GM18507 (cell line): ENCODE measurements at places on chromosomes 4 and X.
A peak's percentile ranks its signal among the peaks of the same experiment; 100 is the strongest.

GRCh38 chr4:121255986-121256750 is 92.0 kb upstream of the TNIP3 start:
- DNase-seq: peak; percentile 49

GRCh38 chrX:105781804-105782203 is 40.5 kb upstream of the NRK start:
- DNase-seq: no peak

- DNase-seq: no peak
These were observed 5.8 kb upstream of the USP38 start for GRCh38 chr4:143178923-143179322.

DNA sequence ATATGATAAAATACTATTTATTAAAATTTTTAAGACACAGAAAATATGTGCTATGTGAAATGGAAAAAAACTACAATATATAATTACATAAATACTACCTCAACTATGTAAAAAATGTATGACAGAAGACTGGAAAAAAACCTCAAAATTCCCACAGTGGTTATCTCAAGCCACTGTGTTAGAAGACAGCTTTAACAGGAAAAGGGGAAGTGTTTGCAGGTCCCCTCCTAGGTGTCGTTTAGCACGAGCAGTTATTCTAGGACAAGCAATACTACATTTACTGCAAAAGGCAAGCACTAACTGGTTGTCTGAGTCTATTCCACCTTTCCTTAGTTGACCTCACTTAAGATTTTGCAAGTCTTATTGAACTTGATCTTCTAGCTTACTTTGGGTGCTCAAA is 44.9 kb upstream of the PHF8 start:
- no peak for DNase-seq

DNA sequence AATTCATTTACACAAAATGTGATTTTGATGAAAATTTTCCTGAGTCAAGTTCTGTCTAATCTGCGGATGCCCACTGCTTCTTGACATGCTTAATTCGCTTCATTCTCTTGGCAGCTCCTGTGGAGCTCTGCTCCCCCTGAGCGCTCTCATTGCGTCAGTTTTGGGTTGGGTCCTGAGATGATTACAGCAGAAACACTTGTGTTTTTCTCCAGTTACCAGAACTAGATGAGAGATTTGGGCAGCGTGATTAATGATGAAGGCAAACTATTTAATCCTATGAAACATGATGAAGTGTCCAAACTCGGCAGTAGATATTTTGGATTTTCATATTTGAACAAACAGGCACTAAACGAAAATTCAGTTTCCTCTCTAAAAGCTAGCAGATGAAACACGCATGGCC is 4.2 kb upstream of the CXCL1 start:
- DNase-seq: no peak

- DNase-seq: no peak
These were observed 54.2 kb upstream of the RASSF6 start for GRCh38 chr4:73674451-73674919.

DNA sequence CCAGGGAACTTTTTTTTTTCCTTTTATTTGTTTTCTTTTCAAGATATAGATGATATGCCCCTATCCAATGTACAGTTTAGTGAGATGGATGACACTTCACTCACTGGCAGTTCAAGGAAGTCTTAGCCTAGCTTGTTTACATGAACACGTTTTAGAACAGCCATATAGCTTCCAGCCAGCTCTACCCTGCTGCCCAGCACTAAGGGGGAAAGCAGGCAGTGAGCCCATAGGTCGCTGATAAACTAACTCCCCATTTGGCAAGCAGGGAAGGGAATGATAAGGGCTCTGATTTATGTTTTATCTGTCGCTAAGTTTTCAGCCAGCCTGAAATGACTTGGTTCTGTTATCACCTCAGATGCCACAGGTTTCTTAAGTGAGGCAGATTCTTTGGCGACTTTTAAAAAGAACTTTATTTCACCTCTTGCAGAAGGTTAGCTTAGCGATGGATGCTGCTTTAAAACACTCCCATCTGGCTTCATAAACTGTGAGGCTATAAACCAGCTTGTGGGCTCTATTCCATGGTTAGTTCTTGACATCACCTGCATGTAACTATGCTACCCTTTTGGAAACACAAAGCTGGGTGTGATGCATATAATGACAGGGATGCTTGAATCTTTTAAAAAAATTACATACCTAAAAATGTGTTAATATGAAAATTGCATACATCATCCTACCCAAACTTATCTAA is 348.4 kb downstream of the FBXO8 start:
- no peak for DNase-seq
